Activated CD8-positive, alpha-beta T cell treated with anti-CD3 and anti-CD28 coated beads, Interleukin-2, amount 10 ng/mL, durations not matched to agents 7 days and 5 days (primary cell): ENCODE measurements at places on chromosomes 4 and X.

- no peak for DNase-seq
- no peak overlapping the region for H3K4me3 ChIP-seq
- H3K27me3 ChIP-seq, result peaks cover 2% of the 10 kb centered on the region
These were observed 121.9 kb downstream of the BEND2 start for GRCh38 chrX:18098763-18099162.

DNA sequence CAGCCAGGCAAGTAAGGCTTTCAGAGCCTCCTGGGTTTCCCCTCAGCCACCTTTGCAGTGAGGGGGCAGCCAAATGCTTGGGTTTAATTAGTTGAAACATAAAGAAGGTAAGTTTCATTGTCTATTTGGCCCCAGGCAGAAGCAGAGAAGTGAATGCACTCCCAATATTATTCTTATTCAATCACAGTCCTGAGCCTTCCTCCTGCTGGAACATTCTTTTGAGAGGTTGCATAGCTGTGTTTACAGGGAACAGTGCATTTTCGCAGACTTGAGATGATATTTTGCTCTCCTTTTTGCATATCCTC, 13.9 kb downstream of the SLC2A9 start:
- H3K4me1 ChIP-seq, result peaks cover 71% of the 10 kb centered on the region
- DNase-seq, result no peak
- no peak overlapping the region for H3K4me3 ChIP-seq
- no peaks in the 10 kb centered on the region for H3K27me3 ChIP-seq
- H3K27ac ChIP-seq, result no peak overlapping the region
- H3K36me3 ChIP-seq, result peaks cover 8% of the 10 kb centered on the region

DNA sequence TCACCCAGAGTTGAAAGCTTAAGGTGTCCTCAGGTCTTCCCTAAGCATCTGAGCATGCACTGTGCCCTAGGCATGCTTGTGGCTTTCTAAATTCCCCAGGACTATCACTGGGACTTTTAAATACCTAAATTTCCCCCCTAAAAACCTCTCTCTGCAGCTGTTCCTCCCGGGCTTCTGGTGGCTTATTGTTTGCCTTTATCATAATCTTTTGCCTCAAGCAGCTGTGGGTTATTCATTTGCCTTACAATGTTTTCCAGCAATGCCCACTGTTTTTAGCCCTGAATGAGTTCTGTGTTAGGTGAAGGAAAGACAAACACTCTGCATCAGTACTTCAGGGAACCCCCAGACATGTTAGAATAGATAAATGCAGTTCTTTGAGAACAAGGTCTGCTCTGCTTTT, 455.0 kb downstream of the ZIC3 start:
- H3K36me3 ChIP-seq, result no peaks in the 10 kb centered on the region
- no peaks in the 10 kb centered on the region for H3K4me1 ChIP-seq
- no peaks in the 10 kb centered on the region for H3K27me3 ChIP-seq
- no peak for DNase-seq
- no peak overlapping the region for H3K27ac ChIP-seq
- no peak overlapping the region for H3K4me3 ChIP-seq

DNA sequence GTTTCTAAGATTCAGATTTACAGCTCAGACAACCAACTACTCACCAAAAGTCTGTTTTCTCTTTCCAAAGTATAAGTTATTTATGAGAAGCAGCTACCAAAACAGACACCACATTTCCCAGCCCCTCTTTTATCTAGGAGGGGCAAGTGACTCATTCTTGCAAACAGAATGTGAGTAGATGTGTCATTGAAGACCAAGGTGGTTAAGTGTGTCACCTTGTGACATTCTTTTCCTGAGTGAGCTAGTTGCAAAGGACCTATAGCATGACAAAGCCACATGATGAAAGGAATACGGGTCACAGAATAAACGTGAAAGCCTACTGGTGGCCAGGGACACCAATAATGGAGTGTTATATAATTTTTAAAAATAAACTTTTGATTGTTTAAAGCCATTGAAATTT, 50.0 kb downstream of the SLC7A11 start:
- no peak for DNase-seq
- H3K36me3 ChIP-seq, result no peaks in the 10 kb centered on the region
- peaks cover 7% of the 10 kb centered on the region for H3K27me3 ChIP-seq
- no peak overlapping the region for H3K4me3 ChIP-seq
- no peak overlapping the region for H3K27ac ChIP-seq
- no peaks in the 10 kb centered on the region for H3K4me1 ChIP-seq

DNA sequence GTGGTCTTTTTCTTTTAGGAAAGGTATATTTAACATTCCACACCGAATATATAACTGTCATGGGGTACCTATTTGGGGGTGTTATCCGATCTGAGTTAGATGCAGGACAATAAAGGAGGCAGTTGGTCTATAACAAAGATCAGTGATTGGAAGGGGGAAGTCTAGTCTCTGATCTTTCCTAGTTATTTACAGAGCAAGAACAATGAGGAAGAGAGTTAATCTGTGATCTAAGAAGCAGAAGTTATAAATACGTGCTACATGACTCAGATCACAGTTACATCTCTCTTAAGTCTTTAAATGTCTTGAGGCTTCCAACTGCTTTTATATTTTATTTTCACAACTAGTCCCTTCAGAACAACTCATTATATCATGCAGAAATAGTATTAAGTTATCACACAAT, 33.2 kb upstream of the ARMCX4 start:
- H3K27ac ChIP-seq, result no peak overlapping the region
- DNase-seq, result no peak
- H3K4me3 ChIP-seq, result no peak overlapping the region

DNA sequence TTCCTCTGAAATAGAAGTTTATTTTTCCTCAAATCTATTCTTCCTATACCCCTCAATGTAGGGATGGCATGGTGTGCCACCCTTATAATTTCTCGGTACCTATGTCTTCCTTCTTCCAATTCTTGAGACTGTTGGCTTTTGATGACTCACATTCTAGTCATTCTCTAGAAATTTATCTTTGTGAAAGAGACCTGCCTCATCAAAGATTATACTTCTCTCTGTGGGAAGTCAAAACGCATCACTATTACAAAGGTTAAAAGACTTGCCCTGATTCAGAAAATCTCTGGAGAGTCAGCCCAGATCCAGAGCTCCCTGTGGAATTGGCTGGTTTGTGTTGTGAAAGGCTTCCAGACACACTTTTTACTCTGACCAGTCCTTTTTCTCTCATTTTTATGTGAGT, 65.9 kb upstream of the FSTL5 start:
- no peaks in the 10 kb centered on the region for H3K27me3 ChIP-seq
- H3K4me3 ChIP-seq, result no peak overlapping the region
- H3K36me3 ChIP-seq, result no peaks in the 10 kb centered on the region
- no peak for DNase-seq
- H3K4me1 ChIP-seq, result no peaks in the 10 kb centered on the region

DNA sequence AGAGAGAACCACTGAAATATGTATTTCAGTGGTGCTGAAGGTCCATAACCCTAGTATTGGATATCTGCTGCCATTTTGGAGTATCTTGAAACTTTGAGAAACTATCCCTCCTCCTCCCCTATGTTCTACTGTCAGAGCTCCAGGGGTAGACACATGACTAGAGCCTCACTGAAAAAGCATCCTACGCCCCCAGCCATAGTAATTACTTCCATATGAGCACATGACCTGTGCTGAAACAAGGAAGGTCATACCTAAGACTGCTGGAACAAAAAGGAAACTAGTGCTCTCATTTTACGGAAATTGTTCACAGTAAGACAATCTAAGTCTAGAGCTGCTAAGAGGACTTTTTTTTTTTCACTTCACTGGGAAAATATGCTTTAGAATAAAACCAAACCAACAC, 42.0 kb upstream of the MAPK10 start:
- no peak overlapping the region for H3K27ac ChIP-seq
- H3K36me3 ChIP-seq, result no peaks in the 10 kb centered on the region
- H3K4me3 ChIP-seq, result no peak overlapping the region
- DNase-seq, result no peak
- no peaks in the 10 kb centered on the region for H3K27me3 ChIP-seq
- H3K4me1 ChIP-seq, result no peaks in the 10 kb centered on the region

DNA sequence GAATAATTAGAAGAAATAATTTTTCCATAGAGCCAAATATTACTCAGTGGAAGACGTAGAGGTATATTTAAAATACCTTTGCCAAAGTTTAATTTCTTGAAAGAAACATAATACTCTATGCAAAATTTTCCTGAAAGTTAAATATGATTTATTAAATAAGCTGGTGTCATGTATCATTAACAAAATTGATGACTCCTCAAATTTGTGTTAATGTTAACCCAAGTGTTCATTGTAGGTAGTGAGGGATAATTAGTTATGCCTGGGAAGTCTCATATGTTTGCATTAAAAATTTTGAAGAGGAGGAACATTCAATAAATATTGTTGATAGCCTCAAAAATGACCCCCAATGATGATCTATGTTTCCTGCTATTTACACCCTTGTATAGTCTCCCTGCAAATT, 292.7 kb upstream of the AMOT start:
- no peaks in the 10 kb centered on the region for H3K4me1 ChIP-seq
- no peaks in the 10 kb centered on the region for H3K27me3 ChIP-seq
- no peak overlapping the region for H3K4me3 ChIP-seq
- no peaks in the 10 kb centered on the region for H3K36me3 ChIP-seq
- no peak for DNase-seq

- DNase-seq, result no peak
- H3K27me3 ChIP-seq, result peaks cover 4% of the 10 kb centered on the region
- peaks cover 3% of the 10 kb centered on the region for H3K4me1 ChIP-seq
- no peak overlapping the region for H3K4me3 ChIP-seq
- no peaks in the 10 kb centered on the region for H3K36me3 ChIP-seq
These were observed 17.3 kb upstream of the TMEM185A start for GRCh38 chrX:149648932-149649331.

DNA sequence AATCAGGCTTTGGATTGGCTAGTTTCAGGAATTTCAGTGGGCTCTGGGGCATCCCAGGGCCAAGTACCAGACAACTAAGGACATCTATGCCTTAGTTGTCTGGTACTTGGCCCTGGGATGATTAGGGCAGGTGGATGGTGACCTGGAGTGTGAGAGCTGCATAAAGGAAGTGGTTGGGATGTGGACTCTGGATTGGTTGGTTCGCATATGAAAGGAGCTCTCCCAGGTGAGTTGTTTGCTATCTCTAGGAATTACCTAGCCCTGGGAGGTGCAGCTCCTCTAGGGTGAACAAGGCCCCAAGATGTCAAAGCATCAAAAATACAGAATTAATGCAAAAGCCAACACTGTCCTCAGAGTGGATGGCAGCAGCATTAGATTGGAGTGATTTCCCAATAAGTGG, 109.6 kb downstream of the NHS start:
- no peaks in the 10 kb centered on the region for H3K4me1 ChIP-seq
- H3K27ac ChIP-seq, result no peak overlapping the region
- no peak for DNase-seq
- no peak overlapping the region for H3K4me3 ChIP-seq
- no peaks in the 10 kb centered on the region for H3K27me3 ChIP-seq

DNA sequence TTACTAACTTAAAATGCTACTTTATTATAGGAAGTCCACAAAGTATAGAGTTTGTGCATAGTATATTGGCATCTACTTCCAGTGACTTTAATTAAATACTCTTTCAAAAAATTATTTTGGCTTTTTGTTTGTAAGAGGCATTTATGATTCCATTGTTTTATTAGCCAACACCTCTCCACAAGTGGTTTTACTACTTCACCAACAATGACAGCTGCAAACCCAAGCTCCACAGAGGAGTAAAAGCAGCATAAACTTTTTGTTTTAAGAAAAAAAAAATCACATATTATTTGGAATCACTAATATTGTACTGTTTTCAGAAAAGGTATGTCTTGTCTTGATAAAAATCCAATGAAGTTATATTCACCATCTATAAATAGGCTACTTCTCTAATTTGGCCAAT, 88.5 kb downstream of the FIP1L1 start:
- H3K4me3 ChIP-seq, result no peak overlapping the region
- no peaks in the 10 kb centered on the region for H3K27me3 ChIP-seq
- DNase-seq, result no peak
- no peak overlapping the region for H3K27ac ChIP-seq
- no peaks in the 10 kb centered on the region for H3K4me1 ChIP-seq

DNA sequence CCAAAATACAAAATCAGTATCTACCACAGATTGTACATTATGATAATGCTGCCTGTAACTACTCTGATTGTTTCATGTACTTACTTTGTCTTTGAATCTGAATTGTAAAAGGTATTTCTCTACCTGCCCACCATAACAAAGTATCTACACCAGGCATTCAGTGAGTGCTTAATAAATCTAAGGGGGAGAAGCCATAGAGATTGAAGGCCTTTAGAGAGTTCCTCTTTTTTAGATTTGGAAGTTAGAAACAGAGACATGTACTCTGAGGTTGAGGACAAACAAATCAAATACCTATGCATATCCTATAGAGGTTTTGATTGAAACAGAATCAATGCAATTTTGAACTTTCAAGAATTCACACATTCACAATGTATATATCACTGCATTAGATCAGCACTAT, 42.7 kb downstream of the SAT1 start:
- no peak overlapping the region for H3K4me3 ChIP-seq
- H3K27ac ChIP-seq, result no peak overlapping the region
- no peaks in the 10 kb centered on the region for H3K27me3 ChIP-seq
- H3K4me1 ChIP-seq, result no peaks in the 10 kb centered on the region
- no peak for DNase-seq
- H3K36me3 ChIP-seq, result no peaks in the 10 kb centered on the region
